ENCODE measurements at places on chromosomes 5 and 9.

DNA sequence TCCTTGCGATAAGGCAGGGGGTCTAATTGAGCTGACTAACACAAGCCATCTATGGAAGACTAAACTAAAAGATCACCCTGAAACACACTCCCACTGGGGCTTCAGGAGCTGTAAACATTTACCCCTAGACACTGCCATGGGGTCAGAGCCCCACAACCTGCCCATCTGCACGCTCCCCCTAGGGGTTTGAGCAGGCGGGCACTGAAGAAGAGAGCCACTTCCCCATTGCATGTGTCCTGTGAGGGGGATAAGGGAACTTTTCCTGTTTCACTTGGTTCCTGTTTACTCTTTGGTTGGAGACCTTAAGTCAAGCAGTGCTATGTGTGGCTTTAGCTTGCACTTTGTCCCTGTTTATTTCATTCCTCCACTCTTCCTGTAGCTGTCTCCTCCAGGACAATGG lies 1929.5 kb upstream of the CDH9 start:
- DNase-seq = no peak

GRCh38 chr5:103132684-103133083 lies 12.6 kb downstream of the PPIP5K2 start:
- DNase-seq = no peak

- DNase-seq = no peak
Observed at GRCh38 chr9:93077367-93077766, 18.6 kb upstream of the CARD19 start.

DNA sequence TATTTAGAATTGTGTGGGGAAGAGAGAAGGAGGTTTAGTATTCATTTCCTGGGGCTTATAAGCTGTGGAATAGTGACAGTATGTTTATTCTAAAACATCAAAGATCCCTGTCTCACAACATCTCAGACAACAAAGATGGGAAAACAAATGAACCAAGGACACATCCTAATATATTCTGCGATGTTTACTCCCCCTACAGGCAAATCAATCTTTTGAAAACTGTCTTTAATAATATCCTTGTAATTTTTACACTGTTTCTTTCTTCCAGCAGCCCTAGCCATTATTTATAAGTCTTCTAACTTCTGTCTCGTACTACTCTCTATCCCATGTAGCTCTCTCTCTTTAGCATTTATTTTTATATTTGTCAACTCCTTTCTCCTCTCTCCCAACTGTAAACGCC lies 33.5 kb upstream of the TMEM252 start:
- DNase-seq = no peak

DNA sequence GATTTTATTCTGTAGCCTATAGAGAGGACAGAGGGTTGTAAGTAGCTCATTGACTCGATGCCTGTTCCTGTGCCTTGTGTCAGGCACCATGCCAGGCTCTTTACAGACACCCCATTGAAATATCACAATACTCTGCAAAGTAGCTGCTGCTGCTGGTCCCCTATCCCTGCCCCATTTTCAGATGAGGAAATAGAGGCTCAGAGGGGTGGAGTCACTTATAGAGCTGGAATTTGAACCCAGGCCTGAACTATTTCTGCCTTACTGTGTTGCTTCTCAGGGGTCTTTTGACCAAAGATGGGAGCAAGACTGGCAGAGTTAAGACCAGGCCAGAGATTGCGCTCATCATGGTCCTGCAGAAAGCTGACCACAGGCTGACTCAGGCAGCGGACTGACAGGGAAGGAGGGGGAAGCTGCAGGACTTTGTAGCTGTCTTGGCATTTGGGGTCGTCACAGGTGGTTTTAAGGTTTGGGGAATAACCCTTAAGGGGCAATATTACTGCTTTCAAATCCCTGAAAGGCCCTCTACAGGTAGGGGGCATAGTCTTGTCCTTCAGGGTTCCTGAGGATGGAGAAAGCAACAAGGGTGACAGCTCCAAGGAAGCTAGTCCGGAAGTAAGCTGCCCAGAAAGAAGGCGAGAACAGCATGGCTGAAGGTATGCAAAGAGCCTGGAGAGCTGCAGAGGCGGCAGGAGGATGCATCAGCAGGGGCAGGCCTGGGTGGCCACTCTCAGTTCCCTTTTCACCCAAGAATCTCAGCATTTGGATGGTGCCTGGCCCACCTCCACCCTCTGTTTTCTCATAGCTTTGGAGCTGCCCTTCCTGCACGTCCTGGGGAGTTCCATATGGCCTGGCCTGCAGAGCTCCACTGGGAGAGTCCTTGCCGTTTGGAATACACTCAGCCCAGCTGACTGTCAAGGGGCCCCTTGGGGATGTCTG lies 18.3 kb upstream of the NDST1 start:
- DNase-seq = no peak

GRCh38 chr5:40416098-40416497 lies 263.6 kb upstream of the PTGER4 start:
- no peak for DNase-seq

GRCh38 chr9:93589688-93590087 lies 13.3 kb downstream of the PHF2 start:
- peak; percentile 26 for DNase-seq

- no peak for DNase-seq
Observed at GRCh38 chr9:108677776-108678175, 178.0 kb downstream of the ACTL7B start.
